KBM-7 (cell line): ENCODE measurements at places on chromosomes 1 and 21.

- no peak for DNase-seq
These were observed 7.7 kb downstream of the KRTAP19-8 start for GRCh38 chr21:31030367-31031106.

GRCh38 chr1:29555043-29555620 is 318.8 kb downstream of the PTPRU start:
- no peak for DNase-seq

DNA sequence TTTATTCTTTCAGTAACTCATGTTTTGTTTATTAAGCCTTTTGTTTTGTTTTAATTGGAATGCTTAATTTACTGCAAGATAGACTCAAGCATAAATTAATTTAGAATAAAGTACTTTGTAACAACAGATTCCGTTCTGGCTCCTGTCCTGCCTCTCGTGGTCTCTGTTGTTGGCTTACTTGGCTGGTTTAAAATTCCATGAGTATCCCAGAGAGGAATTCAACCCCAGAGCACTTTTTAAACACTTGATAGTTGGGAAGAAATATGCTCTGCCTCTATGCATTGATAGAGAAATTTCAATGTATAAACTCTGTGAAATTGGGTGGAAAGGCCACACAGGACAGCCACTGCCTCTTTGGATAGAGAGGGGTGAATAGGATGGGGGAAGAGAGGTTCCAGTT is 89.7 kb downstream of the ATP5PO start:
- DNase-seq = no peak

- DNase-seq = no peak
These were observed 101.5 kb upstream of the COL24A1 start for GRCh38 chr1:86258101-86258500.

DNA sequence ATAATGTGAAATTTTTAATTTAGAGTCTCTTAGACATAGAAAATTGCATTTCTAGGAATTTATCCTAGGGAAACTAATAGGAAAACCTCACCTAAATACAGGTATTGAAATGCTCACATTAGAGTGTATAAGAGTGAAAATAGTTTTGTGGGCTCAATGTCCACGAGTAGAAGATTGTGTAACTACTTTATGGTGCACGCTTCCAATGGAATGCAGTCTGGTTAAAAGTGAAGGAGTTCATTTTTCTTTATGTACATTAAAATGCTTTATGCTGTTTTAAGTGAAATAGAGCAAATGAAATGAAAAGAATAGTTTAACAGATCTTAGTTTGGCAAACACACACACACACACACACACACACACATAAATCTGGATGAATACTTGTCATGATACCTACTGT is 278.2 kb downstream of the USP25 start:
- DNase-seq = no peak
